ENCODE measurements at places on chromosomes 4 and X.

DNA sequence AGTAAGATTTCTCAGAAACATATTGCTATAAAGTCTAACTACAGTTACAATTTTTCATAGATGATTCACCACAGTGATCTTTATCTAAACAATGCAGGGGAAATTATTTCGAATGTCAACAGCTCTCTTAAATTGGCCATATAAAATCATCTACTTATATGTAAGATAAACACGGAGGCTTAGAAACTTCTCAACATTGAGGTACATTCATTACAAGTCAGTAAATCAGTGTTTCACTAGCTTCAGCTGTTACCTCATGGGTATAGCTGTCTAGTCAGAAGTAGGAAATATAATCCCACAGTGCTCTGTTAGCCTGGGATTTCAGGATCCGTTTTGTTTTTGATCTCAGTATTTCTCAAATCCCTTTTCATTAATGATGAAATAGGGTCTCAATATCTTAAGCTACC is 43.2 kb downstream of the PCDH7 start:
- DNase-seq = no peak

GRCh38 chr4:10690185-10690907 is 5.8 kb upstream of the CLNK start:
- DNase-seq = no peak

- no peak for DNase-seq
Observed at GRCh38 chr4:699816-700580, 5.6 kb upstream of the PCGF3 start.

DNA sequence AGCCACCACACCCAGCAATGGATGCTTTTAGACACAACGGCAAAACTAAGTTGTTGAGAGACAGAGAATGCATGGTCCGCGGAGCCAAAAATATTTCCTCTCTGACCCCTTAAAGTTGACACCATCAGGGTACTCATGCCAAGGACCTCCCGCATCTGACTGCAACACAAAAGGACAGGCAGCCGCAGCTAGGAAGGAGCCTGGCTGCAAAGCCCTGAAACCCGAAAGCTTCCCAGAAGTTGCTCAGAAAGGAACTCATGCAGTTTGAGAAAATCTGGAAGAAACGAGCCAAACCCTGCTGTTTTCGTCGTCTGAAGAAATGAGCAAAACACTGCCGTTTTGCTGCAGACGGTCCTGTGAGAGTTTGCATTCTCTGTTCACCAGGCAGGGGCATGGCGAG is 16.5 kb downstream of the DHRSX start:
- DNase-seq = no peak

DNA sequence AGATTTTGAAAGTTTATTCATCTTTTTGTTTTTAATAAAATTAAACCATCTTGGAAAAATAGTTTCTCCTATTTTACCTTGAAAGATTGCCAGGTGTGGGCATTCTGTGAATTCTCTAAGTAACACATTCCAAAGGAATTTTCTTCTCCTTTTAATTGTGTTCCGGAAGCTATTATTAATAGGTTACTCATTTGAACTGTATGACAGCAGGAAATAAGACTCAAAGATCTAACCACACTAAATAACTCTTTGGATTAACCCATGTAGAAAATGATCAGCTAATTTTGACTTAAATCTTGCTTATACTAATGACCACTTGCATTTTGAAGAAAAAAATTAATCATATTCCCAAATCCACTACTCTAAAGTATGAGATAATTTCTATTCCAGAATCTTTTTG is 17.6 kb upstream of the CCNI start:
- DNase-seq = no peak

DNA sequence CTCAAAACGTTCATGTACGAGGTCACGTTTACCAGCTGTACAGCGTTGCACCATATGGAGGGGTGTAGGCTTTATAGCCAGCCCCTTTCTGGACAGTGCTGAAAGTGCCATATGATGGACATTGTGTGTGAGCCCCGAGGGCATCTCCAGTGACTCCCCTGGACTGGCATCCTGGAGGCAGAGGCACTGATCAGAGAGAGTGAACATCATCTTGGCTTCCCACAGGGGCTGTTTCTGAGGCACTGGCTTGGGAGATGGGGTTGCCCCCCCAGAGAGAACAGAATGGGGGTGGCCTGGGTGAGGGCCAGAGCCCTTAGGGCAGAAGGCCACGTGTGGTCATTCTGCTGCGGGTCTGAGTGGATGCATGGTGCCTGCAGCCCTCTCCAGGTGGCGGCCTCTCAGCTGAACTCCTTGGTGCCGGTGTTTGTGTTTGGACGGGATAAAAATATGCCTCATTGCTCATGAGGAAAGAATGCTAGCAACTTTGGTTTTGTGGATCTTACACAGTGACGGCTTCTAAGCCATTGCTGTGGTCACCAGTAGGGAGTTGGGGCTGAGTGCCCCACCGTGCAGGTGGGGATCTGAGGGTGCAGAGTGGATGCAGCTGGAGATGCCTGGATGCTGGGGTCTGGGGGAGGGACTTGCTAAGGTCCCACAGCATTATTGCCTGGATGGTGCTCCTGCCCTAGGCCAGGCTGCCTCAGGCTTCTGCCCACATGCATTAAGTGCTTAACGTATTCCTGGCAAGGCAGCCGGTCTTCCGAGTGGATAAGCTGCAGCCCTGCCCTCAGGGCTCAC is 3.4 kb downstream of the WFS1 start:
- DNase-seq = no peak

DNA sequence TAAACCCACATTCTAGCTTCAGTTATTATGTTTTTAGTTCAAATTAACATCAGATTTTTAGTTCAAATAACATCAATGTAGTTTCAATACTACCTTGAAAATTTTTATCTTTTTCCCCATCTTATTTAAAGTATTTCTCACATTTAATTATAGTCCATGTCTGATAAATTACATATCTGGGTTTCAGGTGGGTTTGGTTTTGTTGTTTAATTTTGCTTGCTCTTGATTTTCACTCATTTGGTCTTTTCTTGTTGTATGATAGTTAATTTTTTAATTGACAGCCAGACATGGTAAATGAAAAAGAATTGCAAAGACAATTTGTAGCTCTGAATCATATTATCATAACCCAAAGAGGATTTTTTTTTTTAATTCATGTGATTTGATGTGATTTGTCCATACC is 41.9 kb downstream of the GYG2 start:
- DNase-seq = no peak

DNA sequence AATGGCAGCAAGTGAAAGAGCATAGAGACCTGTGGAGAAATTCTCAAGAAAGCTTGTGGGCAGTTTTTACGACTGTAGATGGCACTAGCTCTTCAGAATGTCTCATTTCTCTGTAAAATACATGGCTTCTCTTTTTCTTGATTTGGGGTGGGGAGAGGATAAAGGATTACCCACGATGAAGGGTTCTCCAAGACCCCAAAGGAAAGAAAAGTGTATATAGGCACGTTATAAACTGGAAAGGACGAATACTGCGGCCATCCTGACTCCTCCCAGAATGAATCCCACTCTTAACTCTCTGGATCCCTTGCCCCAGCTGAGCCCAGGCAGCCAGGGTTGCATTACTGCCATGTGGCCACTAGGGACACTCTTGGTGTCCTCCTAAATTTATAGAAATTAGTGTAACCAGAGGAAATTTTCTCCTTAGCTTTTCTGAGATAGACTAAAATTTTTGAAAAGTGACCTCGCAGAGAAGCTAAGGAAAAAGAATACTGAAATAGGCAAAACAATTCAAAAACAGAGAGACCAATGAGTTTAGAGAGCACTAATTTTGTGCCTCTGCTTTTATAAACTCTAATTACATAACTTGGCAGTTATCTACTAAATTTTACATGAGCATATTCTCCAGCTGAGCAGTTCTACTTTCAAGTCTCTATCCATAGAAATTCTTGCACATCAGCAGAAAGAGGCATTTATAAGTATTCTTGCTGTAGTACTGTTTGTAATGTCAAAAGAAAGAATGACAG is 37.8 kb upstream of the PCDH19 start:
- no peak for DNase-seq

- no peak for DNase-seq
Observed at GRCh38 chrX:42075032-42075431, 151.7 kb upstream of the CASK start.

- no peak for DNase-seq
Observed at GRCh38 chr4:83618991-83619645, 83.2 kb downstream of the GPAT3 start.

GRCh38 chr4:335515-335914 is 2.1 kb upstream of the ZNF141 start:
- no peak for DNase-seq

DNA sequence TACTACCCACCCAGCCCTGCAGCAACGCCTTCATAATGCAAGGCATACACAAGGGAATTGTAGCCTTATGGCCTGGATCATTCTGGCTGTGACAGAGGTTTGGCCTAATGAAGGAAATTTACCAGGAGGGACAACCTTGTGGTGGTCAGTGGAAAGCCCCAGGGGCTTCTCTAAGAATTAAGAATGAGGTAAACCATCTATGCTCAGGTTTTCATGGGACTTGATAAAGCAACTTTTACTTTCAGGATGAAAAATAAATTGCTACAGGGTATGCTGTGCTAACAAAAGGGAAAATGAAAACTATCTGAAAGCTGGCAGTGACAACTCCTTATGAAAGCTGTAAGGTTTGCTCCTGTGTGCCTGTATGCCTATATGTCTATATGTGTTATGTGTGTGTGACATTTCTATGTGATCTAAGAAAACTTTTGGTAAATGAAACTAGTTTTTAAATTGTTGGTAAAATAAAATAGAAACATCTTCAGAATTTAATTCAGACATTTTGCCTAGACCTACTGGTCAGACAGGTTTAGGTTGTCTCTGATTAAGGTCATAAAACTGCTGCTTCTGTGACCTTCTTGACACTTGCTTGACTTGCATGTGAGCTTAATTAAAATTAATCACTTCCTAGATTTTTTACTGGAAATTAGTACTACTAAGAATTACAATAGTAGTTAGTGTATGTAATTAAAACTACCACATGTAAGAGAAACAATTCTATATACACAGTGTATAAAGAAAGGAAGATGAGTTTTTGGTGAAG is 19.9 kb upstream of the TXK start:
- no peak for DNase-seq
